HS-27A (cell line): ENCODE measurements at places on chromosomes 16 and 17.
A peak's percentile ranks its signal among the peaks of the same experiment; 100 is the strongest.

- DNase-seq: no peak
Measured at GRCh38 chr16:4869147-4869805, 22.0 kb downstream of the UBN1 start.

GRCh38 chr17:7213895-7214299 lies 5.7 kb downstream of the DLG4 start:
- DNase-seq: no peak

- DNase-seq: no peak
Measured at GRCh38 chr16:67349172-67349571, 22.6 kb downstream of the LRRC36 start.

- no peak for DNase-seq
Measured at GRCh38 chr17:70099884-70100283, 24.9 kb downstream of the KCNJ16 start.

GRCh38 chr17:7684851-7685532 lies 2.3 kb downstream of the TP53 start:
- no peak for DNase-seq

DNA sequence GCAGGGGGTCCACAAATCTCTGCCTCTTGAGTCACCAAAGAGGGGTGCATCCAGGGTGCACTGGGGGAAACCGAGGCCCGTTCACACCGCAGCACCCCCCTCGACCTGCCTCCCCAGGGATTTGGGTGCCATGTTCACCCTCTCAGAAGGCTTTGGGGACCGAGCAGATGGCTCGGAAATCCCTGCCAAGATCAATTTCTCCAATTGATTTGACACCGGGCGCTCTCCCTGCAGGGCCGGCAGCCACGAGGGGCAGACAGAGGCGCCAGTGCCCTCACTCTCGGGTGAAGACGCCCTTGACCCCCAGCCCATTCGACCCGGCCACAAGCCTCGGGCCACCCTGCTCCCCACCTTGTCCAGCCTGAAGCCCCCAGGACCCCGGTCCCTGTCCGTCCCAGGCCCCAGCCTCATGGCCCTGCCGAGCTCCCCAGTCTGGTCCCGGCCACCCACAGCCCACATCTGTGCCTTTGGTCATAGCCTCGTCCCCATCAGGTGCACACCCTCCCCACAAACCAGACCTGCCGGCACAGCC lies 9.3 kb downstream of the SSTR5 start:
- DNase-seq: no peak

GRCh38 chr16:89738538-89739317 lies 17.4 kb downstream of the ZNF276 start:
- no peak for DNase-seq

DNA sequence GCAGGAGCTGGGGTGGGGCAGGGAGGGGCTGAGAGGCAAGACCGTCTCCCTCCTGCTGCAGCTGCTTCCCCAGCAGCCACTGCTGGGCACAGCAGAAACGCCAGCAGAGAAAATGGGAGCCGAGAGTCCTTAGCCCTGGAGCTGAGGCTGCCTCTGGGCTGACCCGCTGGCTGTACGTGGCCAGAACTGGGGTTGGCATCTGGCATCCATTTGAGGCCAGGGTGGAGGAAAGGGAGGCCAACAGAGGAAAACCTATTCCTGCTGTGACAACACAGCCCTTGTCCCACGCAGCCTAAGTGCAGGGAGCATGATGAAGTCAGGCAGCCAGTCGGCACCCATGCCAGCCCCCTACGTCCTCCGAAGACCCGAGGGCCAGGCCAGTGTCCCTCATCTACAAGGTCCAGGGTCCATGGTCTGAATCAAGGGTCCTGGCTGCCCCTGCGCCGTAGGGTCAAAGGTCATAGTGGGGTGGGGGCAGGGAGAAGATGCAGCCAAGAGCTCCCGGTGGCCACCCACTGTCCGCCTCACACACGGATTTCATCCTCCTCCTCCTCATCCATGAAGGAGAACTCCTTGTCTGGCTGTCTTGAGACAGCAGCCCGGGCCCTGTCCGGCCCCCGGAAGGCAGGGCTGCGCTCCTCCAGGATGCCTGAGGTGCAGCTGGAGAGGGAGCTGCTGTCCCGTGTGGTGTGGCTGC lies 23.4 kb upstream of the CPSF4L start:
- DNase-seq: no peak

- DNase-seq: no peak
Measured at GRCh38 chr16:1093284-1094123, 2.5 kb downstream of the C1QTNF8 start.

DNA sequence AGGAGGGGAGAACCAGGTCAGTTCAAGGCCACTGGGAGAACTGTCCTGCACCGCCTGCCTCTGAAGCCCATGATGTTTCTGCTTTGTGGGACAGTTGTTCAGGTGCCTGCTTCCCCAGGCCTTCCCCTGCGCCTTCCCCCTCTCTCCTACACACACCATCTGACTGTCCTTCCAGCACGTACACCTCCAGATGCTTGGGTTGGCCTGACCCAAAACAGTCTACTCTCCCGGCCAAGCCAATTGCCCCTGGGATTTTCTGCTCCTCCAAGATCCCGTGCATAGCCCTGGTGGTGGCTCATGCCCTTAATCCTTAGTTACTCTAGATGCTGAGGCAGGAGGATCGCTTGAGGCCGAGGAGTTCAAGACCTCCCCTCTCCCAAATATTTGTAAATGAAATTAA lies 684 bp upstream of the RSAD1 start:
- DNase-seq: no peak

DNA sequence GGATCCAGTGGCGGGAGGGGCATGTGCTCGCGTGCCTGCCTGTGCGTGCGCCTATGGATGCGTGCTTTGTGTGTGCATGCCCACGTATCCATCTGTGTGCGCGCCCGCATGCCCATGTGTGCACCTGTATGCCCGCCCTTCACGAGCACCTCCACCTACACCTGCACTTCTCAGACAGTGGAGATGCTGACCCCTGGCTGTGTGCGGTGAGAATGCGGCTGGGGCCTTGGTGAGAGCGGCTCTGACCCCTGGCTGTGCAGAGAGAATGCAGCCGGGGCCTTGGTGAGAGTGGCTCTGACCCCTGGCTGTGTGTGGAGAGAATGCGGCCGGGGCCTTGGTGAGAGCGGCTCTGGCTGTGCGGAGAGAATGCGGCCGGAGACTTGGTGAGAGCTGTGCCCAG lies 33.9 kb downstream of the AXIN1 start:
- DNase-seq: no peak

DNA sequence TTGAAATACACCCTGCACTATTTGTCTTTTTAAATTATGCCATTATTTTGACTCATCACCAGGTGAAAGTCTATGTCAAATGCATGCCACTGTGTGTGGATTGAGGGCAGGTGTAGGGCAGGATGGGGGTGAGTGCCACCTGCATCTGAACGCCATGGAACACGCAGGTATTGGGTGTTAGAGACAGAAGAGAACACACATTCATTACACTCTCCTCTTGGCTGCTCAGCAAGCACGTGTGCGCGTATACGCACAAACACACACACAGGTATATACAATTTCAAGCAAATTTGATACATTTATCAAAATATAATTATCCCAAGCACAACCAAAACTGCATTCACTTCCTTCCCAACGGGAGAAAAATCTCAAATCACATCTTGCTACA lies 268.9 kb downstream of the NTN1 start:
- DNase-seq: no peak

- no peak for DNase-seq
Measured at GRCh38 chr16:67803894-67804293, 2.5 kb downstream of the RANBP10 start.

DNA sequence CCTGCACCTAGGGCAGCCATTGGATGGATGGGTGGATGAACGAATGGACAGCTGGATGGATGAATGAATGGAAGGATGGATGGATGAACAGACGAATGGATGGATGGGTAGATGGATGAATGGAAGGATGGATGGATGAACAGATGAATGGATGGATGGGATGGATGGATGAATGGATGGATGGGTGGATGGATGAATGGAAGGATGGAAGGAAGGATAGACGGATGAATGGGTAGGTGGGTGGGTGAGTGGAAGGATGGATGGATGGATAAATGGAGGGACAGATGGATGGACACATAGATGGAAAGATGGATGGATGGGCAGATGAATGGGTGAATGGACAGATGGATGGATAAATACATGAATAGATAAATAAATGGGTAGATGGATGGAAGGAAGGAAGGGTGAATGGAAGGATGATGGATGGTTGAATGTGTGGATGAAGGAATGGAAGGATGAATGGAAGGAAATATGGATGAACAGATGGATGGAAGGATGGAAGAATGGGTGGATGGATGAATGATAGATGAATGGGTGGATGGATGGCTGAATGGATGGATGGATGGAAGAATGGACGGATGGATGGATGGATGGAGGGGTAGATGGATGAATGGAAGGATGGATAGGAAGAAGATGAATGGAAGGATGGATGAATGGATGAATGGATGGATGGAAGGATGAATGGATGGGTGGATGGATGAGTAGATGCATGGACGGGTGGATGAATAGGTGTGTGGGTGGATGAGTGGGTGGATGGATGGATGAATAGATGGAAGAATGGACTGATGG lies 15.4 kb downstream of the SRL start:
- no peak for DNase-seq

DNA sequence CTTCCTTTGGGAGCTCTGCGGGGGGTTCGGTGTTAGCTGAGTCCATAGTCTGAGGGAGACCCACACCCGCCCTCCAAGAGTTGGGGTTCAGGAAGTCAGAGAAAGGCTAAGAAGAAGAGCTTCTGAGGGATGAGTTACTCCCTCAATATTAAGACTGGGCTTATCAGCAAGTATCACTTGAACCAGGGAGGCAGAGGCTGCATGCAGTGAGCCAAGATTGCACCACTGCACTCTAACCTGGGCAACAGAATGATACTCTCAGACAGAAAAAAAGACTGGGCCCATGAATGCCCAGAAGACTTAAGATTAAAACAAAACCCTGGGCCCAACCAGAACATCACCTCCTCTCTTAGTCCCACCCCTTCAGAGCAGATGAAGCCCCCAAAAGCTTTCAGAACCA lies 6.0 kb downstream of the NKIRAS2 start:
- DNase-seq: no peak

DNA sequence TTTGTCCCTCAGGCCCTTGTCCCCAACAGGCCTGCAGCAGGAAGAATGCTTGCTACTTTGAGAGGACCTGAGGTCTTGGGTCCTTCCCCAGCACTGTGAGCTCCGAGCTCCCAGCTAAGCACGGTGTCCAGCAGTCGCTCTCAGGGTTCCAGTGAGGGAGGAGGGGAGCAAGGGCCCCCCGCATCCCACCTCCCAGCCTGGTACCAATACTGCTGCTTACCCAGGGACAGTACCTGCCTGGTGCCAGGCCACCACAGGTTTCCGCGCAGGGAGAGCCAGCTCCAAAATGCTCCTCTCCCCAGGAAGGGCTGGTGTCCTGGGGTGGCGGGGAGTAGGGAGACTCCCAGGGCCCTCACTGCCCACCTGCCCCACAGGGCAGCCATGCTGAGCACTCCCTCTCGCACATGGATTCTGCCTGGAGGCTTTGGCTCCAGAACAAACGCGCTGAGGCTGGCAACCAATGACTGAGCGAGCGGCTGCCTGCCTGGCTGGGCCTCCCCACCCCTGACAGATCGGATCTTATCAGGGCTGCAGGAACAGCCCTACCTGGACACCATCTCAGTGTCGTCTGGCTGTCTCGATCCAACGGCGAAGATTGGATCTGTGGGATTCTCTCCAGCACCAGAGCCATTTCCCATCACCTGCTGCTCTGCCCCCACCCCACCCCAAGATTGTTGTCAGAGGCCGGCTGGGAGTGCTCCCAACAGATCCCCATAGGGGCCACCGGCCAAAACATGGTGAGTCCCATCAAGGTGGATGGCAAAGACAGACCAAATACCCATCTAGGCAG lies 2.4 kb downstream of the DOK4 start:
- DNase-seq: no peak

GRCh38 chr17:73043686-73044581 lies 48.6 kb downstream of the SLC39A11 start:
- DNase-seq: peak; percentile 14

GRCh38 chr16:87060034-87060986 lies 256.9 kb downstream of the C16orf95 start:
- DNase-seq: no peak

- DNase-seq: no peak
Measured at GRCh38 chr17:81685108-81685507, 1.3 kb downstream of the HGS start.

DNA sequence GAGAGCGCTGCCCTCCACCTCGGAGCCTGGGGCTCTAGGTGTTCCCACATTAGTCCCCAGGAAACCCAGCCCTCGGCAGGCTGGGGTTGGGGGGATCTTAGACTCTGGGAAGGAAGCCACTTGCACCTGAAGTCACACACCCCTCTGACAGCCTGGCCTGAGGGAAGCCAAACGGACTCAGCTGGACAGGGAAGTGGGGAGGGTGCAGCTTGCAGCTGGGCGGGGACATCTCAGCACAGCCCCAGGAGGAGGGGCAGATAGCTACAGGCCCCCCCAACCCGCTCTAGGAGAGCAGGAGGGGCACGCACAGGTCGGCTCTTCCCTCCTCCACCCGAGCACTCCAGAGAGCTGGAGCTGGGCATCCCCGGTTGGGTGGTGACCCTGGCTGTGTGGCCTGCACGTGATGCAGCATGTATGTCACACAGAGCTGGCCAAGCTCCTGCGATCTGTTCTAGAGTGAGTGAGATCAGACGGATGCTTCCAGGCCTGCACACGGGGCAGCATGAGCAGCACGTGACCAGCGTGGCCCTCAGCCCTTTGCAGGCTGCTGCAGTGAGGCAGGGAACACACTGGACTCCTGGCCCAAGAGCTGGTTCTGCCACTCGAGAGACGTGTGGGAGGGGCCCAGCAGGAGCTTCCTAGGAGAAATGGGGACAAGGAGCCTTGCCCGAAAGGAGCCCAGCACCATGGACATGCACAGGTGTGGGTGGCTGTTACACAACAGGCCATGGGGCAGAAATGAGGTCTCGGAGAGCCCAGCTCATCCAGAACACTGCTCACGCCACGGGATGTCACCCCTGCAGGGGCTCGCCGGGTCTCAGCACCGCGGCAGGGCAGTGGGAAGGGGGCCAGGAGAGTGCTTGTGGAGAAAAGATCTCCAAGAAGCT lies 15.4 kb downstream of the KIFC3 start:
- no peak for DNase-seq

- DNase-seq: no peak
Measured at GRCh38 chr16:27365142-27366089, 36.6 kb upstream of the IL21R start.
